ENCODE measurements at places on chromosomes 16 and 17.

DNA sequence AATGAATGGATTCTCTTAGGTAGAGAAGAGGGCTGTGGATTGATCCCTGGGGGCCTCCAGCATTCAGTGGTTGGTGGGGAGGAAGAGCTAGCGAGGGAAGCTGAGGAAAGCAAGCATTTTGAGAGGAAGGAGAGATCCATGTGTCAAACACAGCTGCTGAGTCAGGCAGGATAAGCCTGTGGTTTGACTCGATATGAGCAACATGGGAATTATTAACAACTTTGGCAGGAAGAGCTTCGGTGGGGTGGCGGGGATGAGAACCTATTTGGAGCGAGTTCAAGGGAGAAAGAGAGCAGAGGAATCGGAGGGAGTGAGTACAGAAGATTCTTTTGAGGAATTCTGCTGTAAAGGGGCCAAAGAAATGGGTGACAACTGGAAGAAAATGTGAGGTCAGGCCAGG, 59.5 kb upstream of the CDC42EP4 start:
- no peak for DNase-seq

- DNase-seq, result no peak
Measured at GRCh38 chr17:76560036-76560876, 20.4 kb downstream of the PRCD start.

DNA sequence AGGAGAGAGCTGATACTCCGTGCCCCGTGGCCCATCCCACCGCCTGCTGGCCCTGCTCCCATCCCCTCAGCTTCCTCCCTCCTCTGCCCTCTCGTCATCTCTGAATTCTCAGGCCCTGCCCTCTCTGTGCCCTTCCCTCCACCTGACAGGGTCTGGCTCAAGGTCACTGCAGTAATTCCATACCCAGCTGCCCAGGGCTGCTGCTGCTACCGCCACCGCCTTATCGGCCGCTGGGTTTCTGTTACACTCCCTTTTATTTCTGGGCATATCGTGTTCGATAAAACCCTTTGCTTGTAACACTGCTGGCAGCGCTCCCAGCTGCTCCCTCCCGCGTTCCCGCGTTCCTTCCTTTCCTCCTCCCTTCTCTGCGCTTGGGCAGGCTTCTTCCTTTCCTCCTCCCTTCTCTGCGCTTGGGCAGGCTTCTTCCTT, 1.2 kb downstream of the EPN3 start:
- DNase-seq, result no peak

- no peak for DNase-seq
Measured at GRCh38 chr16:66899310-66899944, 19.1 kb downstream of the PDP2 start.

GRCh38 chr16:46718214-46718613, 28.8 kb downstream of the ORC6 start:
- DNase-seq, result no peak

GRCh38 chr17:55420067-55420775, 1.4 kb downstream of the MMD start:
- no peak for DNase-seq

DNA sequence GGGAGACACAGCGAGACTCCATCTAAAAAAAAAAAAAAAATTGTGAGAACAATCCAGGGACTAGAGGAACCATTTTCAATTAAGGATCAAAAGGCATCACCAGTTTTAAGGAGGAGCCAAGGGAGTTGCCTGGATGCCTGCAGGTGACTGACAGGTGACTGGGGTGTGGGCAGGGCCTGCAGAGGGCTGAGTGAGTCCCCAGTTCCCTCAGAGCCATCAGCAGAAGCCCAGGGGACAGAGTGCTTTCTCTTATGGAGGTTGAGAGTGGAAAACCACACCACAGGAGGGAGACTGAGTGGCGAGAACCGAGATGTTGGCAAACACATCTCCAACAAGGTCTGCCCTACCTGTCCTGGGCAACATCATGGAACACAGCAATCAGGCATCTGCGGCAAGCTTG, 27.1 kb upstream of the CREBBP start:
- no peak for DNase-seq

GRCh38 chr16:1182316-1182671, 29.4 kb downstream of the CACNA1H start:
- no peak for DNase-seq

DNA sequence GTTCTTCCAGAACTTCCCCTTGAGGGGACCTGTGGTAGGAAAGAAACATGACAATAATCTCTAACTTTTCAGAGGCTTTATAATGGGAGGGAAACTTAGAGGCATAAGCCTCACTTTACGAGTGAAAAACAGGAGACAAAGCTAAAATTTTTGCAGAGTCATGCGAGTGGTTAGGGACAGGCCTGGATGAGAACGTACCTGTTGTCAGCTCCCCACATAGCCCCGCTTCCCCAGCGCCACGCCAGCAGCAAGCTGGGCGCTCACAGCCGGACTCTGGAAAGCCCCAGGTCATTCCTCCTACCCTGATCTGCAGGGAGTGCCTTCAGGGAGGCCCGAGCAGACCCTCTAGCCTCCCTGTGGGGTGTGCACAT, 53.6 kb downstream of the LDHD start:
- no peak for DNase-seq

GRCh38 chr17:61221181-61221580, 178.5 kb upstream of the TBX2 start:
- no peak for DNase-seq

DNA sequence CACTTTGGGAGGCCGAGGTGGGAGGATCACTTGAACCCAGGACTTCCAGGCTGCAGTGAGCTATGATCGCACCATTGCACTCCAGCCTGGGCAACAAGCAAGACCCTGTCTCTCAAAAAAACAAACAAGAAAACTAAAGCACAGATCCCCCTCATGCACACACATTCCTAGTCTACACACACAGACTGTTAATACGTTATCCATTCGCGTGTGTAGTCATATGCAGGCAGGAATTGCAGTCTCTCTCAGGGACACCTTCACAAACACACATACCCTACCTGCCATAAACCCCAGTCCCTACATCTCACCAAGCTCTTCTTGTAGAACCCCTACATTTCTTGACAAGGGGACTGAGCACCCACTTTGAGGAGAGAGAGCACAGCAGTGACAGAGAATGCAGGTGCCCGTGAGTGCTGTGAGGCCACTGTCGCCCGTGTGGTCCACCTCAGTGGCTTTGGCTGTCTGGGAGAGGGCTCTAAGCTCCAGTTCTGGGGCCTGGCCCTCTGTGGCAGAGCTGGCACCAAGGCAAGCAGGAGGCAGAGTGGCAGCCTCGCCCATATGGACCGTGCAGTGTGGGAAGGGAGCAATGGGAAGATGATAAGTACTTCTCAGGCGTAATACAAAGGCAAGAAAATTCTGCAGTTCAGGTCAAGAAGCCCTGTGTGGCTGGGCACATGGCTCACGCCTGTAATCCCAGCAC, 59.0 kb upstream of the RPH3AL start:
- no peak for DNase-seq

DNA sequence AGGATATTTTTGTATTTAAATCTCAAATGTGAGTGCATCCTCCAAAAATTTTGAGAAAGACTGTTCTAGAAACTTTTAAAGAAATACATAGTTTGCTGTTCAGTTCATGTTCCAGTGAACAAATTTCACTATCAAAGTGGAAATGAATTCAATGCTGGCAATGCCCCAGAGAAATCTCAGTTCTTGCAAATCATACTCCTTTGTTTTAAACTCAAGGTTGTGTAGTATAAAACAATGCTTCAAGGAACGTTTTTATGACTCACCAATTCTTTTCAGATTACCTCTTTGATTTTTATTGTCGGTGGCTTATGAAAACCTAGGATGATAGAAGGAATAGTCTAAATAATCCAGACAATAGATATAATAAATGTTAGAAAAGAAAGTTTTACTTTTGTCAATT, 17.6 kb downstream of the LPCAT2 start:
- no peak for DNase-seq

- DNase-seq, result no peak
Measured at GRCh38 chr16:75627851-75628250, 4.8 kb upstream of the ADAT1 start.

Data from T-helper 9 cell (primary cell).